Left forelimb (tissue), 1 donor: ENCODE measurements at places on chromosomes 2 and 18.

GRCh38 chr2:207865210-207865609 is 95.5 kb upstream of the FZD5 start:
- no peak for DNase-seq

GRCh38 chr2:75007819-75008218 is 49.4 kb downstream of the POLE4 start:
- no peak for DNase-seq

GRCh38 chr2:96156011-96156820 is 11.0 kb upstream of the DUSP2 start:
- DNase-seq: peak; percentile 53

- no peak for DNase-seq
Measured at GRCh38 chr2:105399207-105399861, 483 bp upstream of the FHL2 start.

DNA sequence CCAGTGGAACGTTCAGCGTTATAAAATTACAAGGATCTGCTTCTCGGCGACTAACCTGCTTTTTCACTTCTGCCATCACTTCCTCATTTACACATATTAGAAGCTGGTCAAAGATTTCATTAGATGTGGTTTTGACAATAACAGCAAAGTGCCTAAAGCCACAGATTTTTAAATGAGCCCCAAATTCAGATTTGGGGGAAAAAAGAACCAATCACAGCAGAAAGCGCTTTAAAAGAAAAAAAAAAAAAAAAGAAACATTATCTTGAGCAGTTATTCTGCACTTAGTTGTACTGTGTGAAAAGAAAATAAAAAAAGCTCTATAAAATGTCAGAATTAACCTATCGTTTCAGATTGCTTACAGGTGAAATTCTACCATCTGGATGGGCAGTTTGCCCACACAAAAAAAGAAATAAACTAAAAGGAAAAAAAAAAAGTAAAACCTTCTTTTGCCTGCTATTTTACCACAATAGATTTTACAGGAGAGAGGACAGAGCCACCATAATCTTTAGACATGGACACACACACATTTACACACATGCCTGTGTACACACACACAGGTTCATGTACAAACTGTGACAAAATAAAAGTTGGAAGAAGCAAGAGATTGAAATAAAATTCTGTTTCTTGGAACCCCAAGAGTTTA is 167.2 kb downstream of the TCF4 start:
- DNase-seq: no peak

DNA sequence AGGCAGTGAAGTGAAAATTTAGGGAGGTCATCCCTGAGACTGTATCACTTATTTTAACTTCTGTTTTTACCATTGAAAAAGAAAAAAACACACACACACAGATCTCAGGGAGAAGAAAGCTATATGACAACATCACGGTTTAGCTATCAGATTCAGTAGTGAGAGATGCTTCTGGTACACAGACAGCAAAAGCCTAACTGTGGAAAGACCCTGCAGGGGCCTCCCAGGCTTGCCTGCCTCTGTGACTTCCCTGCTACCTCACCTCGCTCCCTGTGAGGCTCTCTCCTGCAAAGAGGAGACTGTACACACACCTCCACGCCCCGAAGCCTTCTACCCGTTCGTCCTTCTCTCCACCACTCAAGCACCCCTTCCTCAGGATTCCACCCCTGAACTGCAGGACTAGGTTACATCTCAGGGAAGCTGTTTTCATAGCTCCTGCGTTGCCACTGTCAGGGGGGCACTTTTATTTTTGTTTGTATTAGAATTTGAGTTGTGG is 86.3 kb downstream of the EPB41L3 start:
- no peak for DNase-seq

GRCh38 chr2:109458512-109458911 is 155.3 kb downstream of the SEPTIN10 start:
- peak; percentile 41 for DNase-seq

DNA sequence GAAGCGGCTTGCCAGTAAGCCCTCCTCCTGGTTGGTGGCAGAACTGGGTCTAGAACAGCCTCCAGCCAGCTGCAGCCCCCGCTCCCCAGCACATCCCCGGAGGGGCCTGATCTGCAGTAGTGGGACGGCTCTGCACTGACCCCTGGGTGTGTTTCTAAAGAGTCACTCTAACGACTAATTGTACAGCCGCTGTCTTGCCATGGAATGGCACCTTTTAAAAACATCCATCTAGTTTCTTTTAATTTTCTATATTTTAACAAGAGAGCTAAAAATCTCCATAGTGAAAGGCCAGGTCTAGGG is 82.0 kb downstream of the MTCL1 start:
- DNase-seq: no peak

DNA sequence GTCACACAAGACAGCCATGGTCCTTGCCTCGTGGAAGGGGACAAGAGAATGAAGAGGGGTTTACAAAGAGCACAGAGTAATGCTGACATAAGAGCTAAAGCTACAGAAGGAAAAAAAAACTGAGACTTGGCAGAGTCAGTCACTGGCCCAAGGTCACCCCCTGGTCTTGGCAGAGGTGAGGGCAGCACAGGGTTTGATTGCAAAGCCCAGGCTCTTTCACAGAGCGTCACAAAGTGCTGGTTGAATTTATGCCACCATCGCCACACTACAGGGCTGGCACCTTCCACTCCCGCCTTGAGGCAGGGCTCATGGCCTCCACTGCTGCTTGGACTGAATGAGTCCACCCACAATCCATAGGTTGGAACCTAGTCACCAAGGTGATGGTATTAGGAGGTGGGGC is 190.2 kb downstream of the INHBB start:
- no peak for DNase-seq

GRCh38 chr2:60570251-60570650 is 16.8 kb upstream of the BCL11A start:
- DNase-seq: no peak

- DNase-seq: no peak
Measured at GRCh38 chr2:94999431-94999883, 26.1 kb upstream of the MAL start.

GRCh38 chr2:172239944-172240590 is 137.4 kb upstream of the DLX2 start:
- no peak for DNase-seq

GRCh38 chr2:105784589-105784988 is 39.9 kb downstream of the NCK2 start:
- DNase-seq: no peak

- no peak for DNase-seq
Measured at GRCh38 chr2:9174771-9175437, 31.7 kb upstream of the ASAP2 start.

DNA sequence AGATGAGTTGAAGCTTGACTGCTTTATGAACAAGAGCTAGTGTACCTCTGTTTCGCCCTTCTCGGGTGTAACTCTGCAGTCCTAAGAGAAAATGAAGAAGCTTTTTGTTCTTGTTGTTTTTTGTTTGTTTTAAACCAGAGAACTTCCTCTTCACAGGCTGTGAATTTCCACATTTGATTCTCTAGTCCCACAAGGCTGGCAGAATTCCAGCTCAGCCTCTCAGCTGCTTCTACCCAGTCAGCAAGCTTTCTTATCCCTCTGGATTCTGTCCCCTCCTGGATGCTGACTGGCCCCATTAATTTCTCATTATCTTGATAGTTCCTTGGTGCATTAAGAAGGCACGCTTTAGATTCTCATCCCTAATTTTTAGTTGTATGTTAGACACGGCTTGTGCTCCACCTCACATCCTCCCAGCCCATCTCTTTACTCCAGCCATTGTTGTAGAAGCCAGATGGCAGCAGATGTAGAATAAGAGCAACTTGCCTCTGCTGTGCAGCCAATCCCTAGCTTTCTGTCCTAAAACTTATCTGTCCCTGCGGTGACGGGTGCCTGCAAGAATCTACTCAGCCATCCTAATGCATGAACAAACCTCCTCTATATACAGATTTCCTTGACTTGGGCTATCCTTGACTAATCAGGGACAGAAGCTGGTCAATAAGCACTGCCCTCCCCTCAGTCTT is 12.3 kb upstream of the RESP18 start:
- no peak for DNase-seq

DNA sequence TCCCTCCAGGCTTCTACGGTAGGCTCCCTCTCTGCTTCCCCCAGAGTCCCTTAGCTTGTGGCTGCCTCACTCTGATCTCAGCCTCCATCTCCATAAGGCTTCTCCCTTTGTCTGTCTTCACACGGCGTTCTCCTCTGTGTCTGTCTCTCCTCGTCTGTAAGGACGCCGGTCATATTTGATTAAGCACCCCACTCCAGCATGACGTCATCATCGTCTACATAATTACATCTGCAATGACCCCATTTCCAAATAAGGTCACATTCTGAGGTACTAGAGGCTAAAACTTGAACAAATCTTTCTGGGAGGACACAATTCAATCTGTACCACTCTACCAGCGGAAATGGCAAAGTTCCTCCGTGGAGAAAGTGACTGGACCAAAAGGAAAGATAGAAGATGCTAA is 8.3 kb upstream of the COL6A3 start:
- no peak for DNase-seq
